ENCODE measurements at places on chromosomes 1 and 21.

- DNase-seq, result no peak
Observed at GRCh38 chr1:193590102-193590501, 403.7 kb upstream of the B3GALT2 start.

DNA sequence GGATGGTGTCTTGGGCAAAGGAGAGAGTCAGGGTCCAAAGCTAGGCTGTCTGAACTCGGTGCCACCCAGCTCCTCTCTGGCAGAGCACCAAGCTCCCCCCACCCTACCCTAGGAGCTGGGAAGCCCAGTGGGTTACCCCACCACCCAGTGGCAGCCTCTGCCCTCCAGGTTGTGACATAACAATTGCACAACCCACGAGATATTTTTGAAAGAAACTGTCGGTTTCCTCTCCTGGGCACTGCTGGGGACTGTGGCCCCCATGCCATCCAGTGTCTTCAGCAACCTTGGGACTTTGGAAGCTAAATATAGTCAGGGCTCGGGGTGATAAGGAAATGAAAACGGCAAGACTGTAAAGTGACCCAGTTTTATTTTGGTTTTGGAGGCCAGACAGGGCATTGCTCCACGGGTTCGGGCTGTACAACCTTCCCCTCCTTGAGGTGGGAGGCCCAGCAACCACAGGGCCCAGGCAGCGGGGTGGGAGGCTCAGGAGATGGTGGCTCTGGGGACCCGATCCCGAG is 1.4 kb downstream of the CITED4 start:
- peak; percentile 66 for DNase-seq

DNA sequence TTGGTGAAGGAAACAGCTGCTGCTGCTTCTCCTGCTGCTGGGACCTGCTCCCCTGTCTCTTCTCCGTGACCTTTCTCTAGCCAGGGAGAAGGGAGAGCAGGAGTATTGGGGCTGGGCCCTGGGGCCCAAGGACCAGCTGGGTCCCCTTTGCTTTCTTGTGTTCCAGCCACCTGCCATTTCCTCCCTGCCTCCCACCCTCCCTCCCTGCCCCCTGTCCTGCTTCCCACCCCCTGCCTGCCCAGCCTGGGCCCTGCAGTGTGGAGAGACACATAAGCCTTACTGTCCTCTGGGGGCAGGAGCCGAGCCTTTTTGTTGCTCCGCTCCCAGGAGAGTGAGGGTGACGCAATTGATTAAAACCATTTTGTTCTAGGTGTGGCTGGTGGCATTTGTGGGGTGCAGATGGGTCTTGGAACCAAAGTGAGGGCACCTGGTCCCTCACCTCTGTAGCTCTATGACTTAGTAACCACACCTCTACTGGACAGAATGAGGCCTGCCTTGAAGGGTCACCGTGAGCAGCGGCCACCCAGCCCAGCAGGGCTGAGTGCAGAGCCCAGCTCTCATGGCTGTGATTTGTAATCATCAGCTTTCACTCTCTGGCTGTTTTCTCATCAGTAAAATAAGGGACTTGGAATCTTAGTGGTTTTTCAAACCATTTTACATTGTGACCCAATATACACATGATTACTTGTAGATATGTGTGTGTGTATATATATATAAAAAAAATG is 13.9 kb upstream of the TMEM222 start:
- DNase-seq, result no peak

GRCh38 chr1:29180497-29181412 is 945 bp downstream of the SRSF4 start:
- peak; percentile 63 for DNase-seq

DNA sequence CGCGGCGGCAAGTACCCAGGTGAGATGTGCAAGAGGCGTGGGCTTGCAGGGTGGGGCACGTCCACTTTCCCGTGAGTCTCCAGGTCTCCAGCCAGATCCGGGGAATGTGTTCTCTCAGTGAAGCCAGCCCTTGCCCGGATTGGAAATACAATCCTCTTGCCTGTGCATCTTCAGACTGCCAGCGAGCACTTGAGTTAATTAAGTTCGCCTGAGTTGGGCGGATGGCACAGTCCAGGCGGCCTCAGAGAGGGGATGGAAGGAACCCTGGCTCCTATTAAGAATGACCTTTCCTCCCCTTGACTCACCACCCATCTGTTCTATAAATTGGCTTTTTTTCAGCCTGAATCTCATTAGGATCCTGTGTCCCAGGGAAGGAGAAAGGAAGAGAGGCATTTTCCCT is 33.3 kb upstream of the CNTN2 start:
- no peak for DNase-seq

DNA sequence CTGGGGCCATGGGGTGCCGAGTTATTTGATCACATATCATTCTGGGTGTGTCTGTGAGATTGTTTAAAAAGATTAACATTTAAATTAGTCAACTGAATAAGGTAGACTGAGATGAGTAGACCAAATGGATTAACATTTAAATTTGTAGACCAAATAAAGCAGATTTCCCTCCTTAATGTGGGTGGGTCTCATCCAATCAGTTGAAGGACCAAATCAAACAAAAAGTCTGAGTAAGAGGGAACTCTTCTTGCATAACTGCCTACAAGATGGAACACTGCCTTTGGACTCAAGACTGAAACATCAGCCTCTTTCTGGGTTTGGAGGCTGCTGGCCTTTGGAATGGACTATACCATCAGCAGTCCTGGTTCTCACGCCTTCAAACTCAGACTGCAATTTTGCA is 17.0 kb upstream of the SNX7 start:
- DNase-seq, result no peak

- no peak for DNase-seq
Observed at GRCh38 chr1:89980605-89981004, 14.3 kb upstream of the ZNF326 start.

DNA sequence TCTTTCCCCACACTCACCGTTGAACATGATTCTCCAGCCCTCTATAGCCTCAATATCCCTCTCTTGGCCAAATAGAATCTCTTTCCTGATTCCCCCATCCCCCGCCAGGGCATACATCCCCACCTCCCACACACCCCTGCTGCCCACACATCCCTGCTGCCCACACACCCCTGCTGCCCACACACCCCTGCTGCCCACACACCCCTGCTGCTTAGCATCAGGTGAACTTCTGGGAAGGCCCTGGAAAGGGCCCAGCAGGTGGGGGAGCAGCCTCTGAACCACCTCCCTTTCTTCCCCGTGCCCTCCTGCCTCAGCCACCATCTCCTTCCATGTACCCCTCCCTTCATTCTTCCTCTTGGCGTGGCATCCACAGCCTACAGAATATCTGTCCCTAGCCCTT is 15.9 kb upstream of the IFNLR1 start:
- DNase-seq, result no peak

All from hematopoietic multipotent progenitor cell treated with erythropoietin and hydrocortisone succinate and interleukin-3 and kit ligand, for 6 days (in vitro differentiated cells).